Activated CD4-positive, CD25-positive, alpha-beta regulatory T cell (primary cell): ENCODE measurements at places on chromosomes 1 and 21.

GRCh38 chr21:26652854-26653253, 79.8 kb upstream of the CYYR1 start:
- no peak for DNase-seq

DNA sequence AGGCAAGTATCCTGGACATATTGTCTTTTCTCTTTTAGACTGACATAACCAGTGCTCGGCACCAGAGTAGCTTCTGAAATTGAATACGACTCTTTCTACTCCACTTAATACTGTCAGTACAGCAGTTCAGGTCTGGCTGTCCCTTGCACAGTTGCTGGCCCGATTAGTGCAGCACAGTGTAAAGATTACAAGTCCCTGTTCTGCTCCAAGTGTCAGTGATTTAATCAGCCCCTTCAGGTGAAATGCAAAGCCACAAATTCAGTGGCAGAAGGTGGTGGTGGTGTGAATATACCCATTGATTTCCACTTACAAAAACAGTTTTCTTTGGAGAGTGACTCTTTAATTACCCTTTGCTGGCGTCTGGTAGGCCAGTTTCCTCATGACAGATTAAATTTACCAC, 545.4 kb downstream of the ADGRL2 start:
- no peak for DNase-seq

DNA sequence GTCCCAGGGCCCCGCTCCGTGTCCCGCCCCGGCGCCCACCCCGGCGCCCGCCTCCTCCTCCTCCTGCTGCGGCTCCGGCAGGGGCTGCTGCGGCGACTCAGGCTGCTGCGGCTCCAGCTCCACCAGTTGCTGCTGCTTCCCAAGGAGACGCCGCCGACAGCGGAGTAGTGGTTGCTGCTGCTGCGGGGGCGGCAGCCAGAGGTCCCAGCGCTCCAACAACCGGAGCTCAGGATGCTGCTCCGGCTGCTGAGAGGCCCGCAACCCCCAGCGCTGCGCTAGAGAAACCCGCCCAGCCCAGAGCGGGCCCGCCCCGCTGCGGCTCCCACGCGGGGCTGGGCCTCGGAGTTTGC, 1.1 kb downstream of the CRCT1 start:
- no peak for DNase-seq

GRCh38 chr1:70442490-70442889, 31.4 kb downstream of the CTH start:
- DNase-seq, result no peak

GRCh38 chr21:37058261-37058660, 14.6 kb downstream of the PIGP start:
- DNase-seq, result no peak

GRCh38 chr1:234924450-234925355, 203.9 kb downstream of the TOMM20 start:
- no peak for DNase-seq

DNA sequence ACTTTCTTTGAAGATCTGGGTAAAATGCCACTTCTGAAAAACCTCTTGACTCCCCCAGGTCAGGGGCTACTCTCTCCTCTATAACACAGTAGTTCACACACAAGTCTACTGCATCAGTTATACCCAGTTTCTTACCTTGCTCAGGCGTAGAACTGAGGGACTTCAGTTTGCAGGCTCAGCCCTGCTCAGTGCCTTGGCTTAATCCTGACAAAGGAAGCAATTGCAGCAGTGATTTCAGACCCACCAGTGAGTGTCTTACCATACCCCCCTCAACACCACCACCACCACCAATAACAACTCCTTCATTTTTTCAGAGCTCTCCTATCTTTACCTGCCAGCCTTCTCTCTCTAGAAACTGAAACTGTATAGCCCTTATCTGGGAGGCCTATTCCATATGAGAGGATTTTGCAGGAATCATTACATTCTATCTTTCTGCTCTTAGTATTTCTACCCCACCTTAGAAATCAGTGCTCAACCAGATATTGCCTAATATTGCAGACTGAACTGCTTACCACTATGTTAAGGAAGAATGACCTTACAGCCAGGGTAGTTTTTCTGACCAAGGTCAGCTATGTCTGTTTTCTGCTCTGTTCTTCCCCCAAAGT, 105.5 kb upstream of the S1PR1 start:
- DNase-seq, result no peak

GRCh38 chr1:233241759-233242158, 53.8 kb downstream of the PCNX2 start:
- DNase-seq, result no peak

- DNase-seq, result no peak
These were observed 111.6 kb upstream of the VAMP3 start for GRCh38 chr1:7659514-7659913.

DNA sequence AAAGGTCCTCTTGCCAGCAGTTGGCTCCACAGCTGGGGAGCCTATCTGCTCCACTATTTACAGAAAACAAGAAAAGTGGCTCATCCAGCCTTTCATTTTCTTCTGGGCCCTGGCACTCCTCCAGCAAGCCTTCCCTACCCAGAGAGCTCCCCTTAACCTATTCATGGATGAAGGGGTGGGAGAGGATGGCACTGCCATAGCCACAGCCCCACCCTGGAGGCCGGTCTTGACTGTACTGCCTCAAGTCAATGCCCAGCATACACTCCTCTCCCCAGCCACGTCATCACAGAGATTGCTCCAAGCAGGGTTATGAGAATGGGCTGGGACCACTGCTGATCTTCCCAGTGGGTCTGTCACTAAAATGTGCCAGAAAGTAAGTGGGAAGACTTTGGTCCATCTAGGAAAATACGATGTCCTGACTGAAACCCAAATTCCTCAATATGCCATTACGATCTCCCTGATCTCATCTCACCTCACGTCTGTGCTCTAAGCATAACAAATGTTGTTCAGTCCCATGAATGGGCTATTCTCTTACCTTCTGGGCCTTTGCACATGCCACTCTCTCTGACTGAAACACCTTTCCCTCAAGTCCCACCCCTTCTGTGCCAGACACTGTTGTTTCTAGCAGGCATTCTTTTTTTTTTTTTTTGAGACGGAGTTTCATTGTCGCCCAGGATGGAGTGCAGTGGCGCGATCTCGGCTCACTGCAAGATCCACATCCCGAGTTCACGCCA, 21.4 kb upstream of the PTAFR start:
- no peak for DNase-seq

- no peak for DNase-seq
These were observed 23.0 kb upstream of the SLC1A7 start for GRCh38 chr1:53165408-53165961.

- DNase-seq, result no peak
These were observed 52.4 kb downstream of the CD2 start for GRCh38 chr1:116806671-116807070.

DNA sequence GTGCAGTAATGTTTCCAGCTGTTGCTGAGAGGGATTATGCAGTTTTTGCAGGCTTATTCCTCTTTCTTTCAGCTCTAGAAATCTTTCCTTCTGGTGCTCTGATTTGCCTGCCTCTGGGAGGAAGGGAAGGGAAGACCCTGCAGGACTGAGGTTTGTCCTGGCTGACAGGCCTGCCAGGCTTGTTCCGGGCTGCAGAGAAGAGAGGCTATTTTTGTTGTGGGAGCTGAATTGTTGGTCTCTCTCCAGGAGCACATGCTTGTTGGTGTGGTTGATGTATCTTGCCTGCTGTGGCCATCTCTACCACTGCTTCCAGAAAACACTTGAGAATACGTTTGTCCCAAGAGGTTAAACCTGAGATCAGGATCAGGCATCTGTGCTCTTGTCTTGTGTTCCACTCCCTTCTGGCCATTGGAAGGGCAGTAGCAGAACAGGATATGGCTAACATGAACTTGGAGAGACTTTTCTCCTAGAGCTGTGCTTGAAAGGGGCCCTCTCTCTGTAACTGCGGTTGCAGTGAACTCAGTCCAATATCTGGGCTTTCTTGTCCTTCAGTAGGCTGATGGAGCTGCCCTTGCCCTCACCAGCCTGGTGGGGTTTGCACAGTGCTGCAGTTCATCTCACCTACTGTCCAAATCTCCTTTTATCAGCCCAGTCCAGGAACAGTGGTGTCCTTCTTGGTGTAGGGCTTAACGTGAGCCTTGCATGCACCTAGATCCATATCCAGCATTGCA, 21.5 kb upstream of the SLC25A34 start:
- DNase-seq, result no peak

DNA sequence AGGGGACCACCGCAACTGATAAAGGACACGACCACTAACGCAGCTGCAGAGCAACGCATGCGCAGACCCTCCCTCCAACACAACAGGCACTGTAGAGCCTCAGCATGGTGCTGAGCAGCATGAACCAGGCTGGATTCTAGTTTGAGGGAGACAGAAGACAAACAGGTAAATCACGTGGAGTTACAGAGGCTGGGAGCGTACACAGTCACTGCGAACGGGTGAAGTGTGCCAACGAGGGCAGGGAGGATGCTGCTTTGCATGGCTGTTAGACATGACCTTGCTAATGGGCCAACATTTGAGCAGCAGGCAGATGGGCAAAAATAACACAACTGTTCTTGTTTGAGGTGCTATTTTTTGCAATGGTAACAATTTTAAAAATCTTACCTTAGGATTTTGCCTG, 55.2 kb upstream of the NADK start:
- DNase-seq, result no peak

- DNase-seq, result no peak
These were observed 4.7 kb downstream of the TIE1 start for GRCh38 chr1:43305461-43305860.

- no peak for DNase-seq
These were observed 630 bp downstream of the MTF2 start for GRCh38 chr1:93079685-93080141.

- no peak for DNase-seq
These were observed 39.1 kb downstream of the CLIC6 start for GRCh38 chr21:34707876-34708325.

GRCh38 chr21:29025328-29025713, 853 bp downstream of the USP16 start:
- no peak for DNase-seq

GRCh38 chr1:25758466-25759070, 41.4 kb upstream of the SELENON start:
- no peak for DNase-seq

DNA sequence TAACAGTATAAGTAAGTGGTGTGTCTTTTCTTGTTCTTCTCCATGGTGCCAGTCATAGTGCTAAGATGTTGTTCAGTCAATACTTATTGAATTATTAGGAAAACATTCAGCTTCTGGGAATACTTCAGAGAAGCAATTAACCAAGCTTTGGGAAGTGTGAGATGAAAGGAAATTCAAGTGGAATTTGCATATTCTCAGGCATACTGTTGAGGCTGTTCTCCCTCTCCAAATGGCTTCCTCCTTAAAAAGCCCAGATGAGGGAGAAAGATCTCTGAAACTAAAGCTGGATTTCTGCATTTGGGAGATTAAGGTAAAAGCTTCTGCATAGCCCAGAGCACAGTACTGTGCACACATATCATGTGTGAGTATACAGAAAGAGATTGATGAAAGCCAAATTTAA, 73.4 kb downstream of the MACF1 start:
- DNase-seq, result no peak

DNA sequence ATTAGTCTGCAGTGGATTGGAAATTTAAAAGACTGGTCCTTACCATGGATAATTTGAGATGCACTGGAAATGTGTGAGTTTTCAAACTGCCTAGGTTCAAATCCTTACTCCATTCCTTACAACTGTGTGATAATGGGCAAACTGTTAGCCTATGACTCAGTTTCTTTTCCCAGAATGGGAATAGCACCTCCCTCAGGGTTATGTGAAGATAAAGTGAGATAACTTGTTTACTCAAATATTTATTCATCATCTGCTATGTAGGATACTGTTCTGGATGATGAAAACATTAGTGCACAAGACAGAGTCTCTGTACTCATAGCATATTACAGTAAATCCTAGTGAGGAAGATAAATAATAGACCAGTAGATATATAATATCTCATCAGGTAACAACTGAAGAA, 28.6 kb downstream of the LRIG2 start:
- DNase-seq, result no peak

DNA sequence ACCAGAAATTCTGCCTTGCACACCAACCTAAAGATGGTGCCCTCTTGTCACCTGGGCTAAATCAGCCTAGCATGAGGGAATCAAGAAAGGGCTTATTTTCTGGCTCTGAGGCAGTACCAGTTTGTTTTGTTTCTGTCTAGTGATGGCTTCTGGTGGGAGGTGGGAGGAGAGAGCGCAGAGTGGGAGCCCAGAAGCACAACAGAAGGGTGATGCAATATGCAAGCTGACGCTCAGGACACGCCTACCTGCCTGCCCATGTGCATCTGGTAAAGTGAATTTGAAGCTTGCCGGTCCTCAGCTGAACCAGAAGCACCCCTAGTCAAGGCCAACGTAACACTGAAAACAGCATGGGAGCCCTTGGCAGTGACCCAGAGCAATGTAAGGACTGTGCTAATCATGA, 138.4 kb upstream of the TIAM1 start:
- DNase-seq, result no peak

DNA sequence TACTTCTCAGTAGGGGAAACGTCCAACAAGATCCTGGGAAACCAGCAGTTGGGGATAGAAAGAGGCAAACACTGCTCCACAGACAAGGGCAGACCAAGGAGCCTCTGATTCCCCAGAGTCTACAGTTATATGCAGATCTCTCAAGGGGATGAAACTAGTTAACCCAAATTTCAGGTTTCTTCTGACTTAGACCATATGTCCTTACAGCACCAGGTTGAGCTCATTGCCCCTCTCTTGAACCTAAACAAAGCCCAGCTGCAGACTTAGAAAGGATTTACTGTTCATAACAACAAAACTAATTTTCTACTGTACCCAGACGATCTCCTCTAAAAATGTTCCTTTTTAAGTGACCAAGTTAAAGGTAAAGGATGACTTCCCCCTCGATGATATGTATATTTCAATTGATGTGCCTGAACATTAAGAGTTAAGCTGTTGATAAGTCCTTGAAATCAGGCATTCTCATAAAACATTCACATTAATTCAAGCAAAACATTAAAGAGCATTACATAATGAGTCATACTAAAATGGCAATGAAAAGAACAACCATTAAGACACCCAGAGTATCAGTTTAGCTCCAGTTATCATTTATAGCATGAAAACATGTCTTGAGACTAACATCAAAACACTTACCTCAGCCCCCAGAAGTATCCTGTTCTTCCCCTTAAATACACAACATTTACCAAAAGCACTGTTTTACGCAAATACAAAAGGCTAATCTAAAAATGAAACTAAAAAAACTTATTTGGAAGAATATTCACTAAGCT, 24.1 kb downstream of the SMYD3 start:
- no peak for DNase-seq

DNA sequence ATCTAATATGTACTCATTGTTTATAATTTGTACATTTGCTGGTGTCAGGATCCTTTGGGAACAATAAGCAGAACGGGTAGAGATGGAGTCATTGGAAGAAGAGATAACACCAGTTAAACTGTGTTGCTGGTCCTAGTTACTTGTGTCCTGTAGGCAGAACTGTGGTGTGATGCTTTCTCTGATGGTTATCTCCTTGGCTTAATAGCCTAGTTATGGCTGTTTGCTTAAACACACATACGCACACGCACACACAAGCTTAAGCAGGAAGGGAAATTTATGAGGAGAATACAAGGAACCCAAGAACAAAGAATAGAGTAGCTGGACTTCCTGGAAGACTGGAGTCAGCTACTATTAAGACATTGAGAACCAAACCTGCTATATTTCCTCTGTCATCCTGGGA, 5.7 kb upstream of the PKN2 start:
- no peak for DNase-seq

GRCh38 chr1:69940816-69941215, 264.6 kb downstream of the LRRC40 start:
- no peak for DNase-seq

GRCh38 chr1:43034195-43034658, 75.6 kb upstream of the SLC2A1 start:
- DNase-seq, result no peak

- no peak for DNase-seq
These were observed 61.5 kb downstream of the HSPG2 start for GRCh38 chr1:21875621-21876063.
